Activated CD4-positive, alpha-beta T cell treated with anti-CD3 and anti-CD28 coated beads for 1 hour (primary cell): ENCODE measurements at places on chromosomes 5 and 9.

DNA sequence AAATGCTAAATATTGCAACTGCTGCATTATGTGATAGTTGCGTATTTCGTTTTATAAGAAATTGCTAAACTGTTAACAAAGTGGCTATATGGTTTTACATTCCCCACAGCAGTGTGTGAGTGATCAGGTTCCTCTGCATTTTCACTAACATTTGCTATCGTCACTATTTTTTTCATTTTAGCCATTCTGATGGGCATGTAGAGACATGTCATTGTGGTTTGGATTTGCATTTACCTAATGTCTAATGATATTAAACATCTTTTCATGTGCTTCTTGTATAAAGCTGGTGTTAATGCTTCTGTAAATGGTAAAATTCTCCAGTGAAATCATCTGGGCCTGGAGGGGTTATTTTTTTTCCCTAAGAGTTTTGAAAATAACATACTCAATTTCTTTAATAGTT is 61.6 kb downstream of the ERCC6L2 start:
- no peak for DNase-seq

- DNase-seq: no peak
Observed at GRCh38 chr5:65391591-65391990, 90.1 kb downstream of the ADAMTS6 start.

DNA sequence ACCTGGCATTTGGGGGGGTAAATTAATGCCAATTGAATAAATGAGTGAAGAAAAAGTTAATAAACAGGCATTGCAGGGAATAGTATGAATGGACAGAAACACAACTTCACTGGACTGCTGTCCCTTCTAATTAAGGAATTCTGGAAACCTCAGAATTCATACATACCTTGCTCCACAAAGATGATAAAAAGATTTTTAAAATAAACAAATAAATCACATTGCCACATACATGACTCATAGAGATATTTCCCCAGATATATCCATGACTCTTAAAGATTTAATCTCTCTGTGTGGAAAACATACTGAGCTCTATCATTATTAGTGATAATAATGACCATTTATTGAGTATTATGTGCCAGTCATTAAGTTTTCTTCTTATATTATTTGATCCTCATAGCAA is 469.0 kb upstream of the MEF2C start:
- DNase-seq: no peak

GRCh38 chr5:129903466-129904101 is 681 bp upstream of the CHSY3 start:
- DNase-seq: no peak

DNA sequence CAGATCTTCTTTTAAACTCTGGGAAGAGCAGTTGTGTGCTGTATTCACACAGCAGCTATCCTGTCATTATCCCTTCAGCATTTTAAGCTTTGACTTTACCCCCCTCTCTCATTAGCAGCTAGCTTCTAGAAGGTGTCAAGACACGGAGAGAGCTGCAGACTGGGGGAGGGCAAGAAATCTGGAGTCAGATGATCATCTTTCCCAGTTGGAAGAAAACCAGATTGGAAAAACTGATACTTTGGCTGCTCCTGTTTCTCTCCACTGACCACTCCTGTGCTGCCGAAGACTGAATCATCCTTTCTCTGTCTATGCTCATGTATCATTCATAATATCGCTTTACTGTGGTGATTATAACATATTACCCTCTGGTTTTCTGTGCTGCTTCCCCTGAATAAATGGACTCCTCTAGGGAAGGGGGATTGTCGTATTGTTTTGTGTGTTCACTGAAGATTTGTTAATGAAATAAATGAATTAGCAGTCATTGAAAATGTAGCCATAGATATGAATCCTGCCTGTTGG is 75.1 kb downstream of the SH3GL2 start:
- DNase-seq: no peak

- DNase-seq: no peak
Observed at GRCh38 chr5:176906126-176906525, 7.0 kb upstream of the HK3 start.

- no peak for DNase-seq
Observed at GRCh38 chr5:171092194-171092593, 216.9 kb upstream of the TLX3 start.

GRCh38 chr5:8033261-8033660 is 164.3 kb downstream of the MTRR start:
- no peak for DNase-seq

- no peak for DNase-seq
Observed at GRCh38 chr5:118778941-118779340, 209.4 kb downstream of the DTWD2 start.

DNA sequence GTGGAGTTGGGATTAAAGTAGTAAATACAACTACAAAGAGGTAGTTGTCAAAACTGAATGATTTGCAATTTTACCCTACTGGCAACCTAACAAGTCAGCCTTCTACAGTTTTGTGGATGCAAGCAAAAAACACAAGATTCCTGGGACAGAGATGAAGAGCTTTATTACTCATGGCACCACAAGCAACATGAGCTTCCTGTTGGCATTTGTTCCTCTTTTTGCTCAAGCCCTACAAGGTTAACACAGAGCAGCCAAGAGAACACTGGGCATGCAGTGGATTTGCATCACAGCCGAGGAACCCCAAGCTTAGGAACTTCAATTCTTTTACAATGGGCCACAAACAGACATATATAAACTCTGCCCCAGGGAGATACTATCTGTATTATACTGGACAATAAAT is 28.8 kb upstream of the DMAC1 start:
- DNase-seq: no peak

- no peak for DNase-seq
Observed at GRCh38 chr5:62256161-62257019, 49.6 kb upstream of the KIF2A start.

DNA sequence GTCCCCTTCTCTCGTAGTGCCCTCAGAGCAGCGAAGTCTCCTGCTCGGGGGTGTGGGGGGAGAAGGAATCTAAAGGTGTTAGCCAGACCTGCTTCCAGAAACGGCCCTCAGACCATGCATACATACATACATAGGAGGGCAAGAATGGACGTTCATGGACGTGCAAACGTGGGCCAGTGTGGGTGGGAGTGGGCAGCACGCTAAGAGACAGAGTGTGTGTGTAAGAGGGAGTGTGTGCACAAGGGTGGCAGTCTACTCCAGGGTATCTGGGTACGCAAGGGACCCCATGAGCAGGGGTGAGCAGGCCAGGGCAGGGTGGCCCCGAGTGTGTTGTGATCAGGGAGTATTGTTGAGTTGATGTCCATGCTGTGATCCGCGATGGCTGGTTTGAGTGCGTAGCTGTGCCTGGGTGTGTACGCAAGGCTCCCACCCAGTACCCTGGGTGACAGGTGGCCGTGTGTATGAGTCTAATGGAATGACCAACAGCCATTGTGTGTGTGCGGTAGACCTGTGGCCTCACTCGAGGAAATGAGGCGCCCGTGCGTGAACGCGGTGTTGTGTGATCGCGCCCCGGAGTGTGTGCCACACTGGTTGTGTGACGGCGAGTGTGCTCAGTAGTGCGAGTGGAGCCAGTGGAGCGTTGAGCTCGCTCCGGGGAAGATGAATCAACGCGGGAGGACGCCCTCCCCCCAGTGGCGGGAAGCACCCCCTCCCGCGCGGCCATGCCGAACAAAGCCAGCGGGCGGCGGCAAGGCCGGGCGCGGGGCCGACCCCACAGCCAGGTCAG is 826 bp downstream of the GPRIN1 start:
- no peak for DNase-seq

DNA sequence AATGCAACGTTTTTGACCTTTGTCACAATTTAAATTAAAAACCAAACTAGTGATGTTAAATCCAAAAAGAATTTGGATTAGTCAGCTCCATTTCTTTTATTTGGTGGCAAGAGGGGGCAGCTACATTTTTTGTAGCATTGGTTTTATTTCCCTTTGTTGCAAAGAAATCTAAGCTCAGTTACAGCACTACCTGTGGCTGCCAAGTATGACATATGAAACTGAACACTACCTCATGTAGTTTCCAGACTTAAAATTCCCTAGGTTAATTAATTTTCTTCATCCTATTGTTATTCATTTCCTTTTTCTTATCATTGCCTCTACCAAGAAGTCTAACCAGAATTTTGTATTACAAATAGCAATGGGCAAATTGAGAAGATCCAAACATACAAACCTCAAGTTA is 393.5 kb downstream of the BRINP1 start:
- DNase-seq: no peak

GRCh38 chr5:42691413-42691937 is 65.1 kb upstream of the CCDC152 start:
- no peak for DNase-seq

DNA sequence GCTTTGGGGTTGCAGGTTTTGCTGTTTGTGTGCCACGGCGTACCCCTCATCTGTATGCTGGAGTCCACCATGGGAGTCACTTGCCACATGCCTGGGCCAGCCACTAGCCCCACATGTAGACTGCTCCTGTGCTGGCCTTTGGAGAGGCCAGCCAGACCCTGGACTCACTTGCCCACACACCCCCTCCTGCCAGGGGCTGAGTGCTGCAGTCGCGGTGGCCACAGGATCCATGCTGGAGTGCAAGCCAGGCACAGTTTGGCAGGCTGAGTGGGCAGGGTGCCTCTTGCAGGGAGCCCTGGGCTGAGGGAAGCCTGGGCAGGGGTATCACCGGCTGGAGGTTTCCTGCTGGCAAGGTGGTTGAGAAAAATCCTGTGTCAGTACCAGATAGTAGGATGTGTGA is 25.6 kb upstream of the GCNT1 start:
- DNase-seq: no peak

GRCh38 chr9:116605904-116606341 is 81.2 kb upstream of the TRIM32 start:
- no peak for DNase-seq

DNA sequence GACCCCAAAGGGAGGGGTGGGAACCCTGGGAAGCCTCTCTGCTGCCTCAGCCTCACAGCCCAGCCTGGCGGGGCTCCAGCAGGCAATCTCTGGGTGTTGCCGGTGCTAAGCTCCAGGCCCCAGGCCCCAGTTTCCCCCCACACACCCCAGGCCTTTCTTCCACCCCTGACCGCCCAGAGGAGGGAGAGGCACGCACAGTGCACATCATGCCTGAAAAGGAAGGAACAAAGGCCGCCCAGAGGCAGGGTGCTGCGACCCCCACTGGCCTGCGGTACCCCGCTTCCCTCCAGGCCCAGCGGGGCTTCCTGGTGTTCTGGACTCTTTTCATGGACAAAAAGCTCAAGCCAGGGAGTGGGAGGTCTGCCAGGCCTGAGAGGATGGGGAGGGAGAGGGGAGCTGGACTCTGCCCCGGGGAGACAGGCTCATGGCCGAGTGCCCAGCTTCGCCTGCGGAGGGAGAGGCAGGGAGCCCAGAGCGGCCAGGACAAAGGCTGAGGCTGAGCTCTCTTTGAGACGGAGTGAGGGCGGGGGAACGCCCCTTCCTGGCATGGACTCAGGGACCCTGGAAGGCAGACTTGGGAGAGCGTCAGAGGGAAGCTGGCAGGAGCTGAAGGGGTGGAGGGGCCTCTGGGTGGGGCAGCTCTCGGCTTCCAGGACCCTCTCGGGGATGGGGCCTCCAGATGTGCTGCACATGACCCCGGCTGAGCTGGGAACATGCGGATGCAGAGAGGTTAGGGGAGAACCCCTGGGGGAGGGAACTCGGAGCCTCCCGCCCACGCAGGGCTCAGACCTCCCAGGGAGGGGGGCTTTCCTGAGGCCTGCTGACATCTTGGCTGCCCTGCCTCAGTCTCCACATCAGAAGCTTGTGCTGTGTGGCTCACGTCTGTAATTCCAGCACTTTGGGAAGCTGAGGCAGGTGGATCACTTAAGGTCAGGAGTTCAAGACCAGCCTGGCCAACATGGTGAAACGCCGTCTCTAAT is 1.8 kb upstream of the ENTPD2 start:
- no peak for DNase-seq

GRCh38 chr9:134914501-134914834 is 3.2 kb downstream of the FCN1 start:
- DNase-seq: no peak
